ENCODE measurements at places on chromosomes 5 and 9.

GRCh38 chr9:100170085-100170484 lies 71.0 kb downstream of the INVS start:
- DNase-seq, result no peak

DNA sequence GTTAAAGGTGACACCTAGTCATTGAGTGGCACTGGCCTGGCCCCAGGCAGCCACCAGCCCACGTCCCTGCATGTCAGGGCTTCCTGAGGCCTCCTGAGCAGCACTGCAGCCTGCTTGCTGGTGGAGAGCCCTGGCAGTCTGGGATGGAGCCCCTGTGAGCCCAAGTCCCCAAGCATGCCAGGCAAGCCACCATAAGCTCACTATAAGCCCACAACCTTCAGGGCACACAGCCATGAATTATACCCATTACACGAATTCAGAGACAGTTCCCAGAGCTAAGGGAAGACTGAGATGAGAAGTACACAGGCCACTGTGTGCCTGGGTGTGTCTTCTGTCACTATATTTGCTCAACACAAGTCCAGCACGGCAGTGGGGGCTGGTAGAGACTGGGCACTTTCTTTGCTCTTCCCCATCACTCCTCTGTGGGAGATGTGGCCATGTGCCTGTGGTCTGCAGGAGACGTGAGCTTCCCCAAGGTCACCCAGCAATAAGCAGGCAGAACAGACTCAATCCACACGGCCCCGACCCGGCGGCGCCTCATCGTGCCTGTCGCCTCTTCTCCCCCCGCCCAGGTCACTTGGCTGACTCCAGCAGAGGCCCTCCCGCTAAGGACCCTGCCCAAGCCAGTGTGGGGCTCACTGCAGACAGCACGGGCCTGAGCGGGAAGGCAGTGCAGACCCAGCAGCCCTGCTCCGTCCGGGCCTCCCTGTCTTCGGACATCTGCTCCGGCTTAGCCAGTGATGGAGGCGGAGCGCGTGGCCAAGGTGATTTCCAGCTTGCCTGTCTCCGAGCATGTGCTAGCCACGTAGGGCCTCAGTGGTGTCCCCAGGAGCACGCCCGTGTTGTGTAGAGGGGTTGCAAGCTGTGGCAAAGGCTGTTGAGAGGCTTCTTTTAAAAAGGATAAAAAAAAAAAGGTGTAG lies 114.8 kb downstream of the WNK2 start:
- no peak for DNase-seq

- no peak for DNase-seq
Observed at GRCh38 chr5:168784454-168784853, 205.3 kb upstream of the PANK3 start.

DNA sequence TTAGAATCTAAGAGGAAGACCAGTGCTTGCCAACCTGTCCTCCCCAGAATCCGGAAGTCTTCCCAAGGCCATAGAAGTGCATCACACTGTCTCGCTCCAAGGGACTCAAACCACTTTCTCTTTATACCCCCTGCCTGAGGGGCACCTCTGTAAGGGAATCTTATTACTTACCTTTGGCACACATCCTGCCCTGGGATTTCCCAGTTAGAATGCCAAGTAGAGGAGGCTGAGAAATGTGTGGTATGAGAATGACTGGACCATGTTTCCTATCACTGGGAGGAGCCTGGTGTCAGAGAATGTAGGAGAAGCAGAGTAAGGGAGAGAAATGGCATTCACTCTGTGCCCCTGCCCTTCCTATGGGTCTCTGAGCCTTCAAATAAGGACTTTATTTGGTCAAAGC lies 85.8 kb downstream of the AOPEP start:
- no peak for DNase-seq

- no peak for DNase-seq
Observed at GRCh38 chr5:116980581-116980980, 406.0 kb upstream of the SEMA6A start.

GRCh38 chr5:149235841-149236240 lies 35.8 kb upstream of the AFAP1L1 start:
- DNase-seq, result no peak

- DNase-seq, result no peak
Observed at GRCh38 chr5:168590666-168591065, 11.5 kb upstream of the PANK3 start.

DNA sequence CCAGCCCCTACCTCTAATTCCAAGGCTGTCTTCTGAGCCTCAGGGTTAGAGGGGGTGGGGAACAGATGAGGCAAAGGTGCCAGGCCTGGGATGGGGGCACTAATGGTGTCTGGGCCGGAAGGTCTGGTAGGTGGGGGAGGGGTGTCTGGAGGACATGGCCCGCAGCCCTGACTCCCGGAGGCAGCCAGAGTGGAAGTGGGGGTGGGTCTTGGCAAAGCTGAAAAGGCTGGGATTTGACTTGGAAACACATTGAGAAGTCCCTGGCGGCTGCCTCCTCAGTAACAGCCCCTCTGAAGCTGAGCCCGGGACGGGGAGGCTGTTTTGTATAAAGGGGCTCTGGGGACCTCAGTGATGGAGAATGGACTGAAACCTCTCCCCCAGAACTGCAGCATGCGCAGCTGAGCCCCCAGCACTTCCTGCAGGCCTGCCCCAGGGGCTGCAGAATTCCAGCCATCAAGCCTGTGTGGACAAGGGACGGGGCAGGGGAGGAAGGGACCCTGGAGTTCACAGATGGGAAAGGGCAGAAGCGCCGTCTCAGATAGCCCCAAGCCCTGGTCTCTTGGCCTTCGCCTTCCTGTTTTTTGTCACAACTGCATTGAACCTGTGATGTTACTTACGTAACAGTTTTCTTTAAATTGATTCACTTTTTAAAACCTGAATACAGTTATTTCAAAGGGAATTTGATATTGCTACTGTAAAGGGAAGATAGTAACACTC lies 49.3 kb upstream of the SYNPO start:
- no peak for DNase-seq

DNA sequence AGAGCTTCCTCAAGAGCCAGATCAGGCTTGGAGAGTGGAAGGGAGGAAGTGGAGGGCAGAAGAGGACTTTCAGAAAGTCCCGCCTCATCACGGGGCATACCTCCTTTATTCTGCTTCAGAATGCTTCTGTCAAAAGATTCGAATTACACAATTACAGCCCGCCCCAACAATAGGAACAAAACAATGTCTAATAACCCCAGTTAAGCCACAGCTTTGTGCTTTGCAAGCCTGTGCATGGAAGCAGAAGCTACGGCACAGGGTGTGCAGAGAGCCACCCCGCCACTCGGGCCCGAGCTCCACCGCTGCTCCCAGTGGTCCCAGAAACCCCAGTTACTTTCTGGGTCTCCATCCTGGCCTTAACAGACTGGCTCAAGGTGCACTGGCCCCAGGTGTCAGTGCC lies 23.5 kb downstream of the HNRNPH1 start:
- no peak for DNase-seq

GRCh38 chr5:90055831-90056328 lies 353.7 kb downstream of the CETN3 start:
- DNase-seq, result peak; percentile 20

- DNase-seq, result no peak
Observed at GRCh38 chr5:111535879-111536549, 23.7 kb upstream of the STARD4 start.

DNA sequence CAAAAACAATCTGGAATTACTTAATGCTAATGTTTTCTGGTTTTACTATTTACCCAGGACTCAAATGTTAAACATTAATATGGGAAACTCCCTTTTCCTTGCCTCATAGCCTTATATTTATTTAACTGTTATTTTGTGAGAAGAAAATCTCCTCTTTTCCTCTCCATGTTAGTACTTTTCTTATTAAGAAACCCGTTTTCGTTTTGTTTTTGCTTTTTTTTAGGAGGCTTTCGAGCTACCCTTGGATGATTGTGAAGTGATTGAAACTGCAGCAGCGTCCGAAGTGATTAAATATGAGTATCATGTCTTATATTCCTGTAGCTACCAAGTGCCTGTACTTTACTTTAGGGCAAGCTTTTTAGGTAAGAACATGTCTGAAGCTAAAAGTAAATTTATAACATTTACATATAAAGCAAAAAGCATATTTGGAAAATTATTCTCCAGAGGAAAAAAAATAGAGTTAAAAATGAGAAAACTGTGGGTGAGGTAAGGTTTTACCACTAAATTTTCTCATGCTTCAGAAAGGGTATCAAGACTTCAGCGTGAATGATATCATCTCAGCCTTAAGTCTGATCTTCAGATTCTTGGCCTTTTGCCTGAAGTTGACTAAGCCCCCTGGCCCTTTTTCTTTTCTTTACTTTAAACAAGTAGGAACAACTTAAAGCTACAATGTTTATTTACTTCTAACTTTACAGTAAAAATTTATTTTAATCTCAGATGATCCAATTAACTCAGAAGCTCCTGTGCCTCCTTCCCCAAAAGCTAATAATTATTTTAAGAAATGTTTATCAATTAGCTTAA lies 113.8 kb downstream of the RPS23 start:
- DNase-seq, result peak; percentile 40

DNA sequence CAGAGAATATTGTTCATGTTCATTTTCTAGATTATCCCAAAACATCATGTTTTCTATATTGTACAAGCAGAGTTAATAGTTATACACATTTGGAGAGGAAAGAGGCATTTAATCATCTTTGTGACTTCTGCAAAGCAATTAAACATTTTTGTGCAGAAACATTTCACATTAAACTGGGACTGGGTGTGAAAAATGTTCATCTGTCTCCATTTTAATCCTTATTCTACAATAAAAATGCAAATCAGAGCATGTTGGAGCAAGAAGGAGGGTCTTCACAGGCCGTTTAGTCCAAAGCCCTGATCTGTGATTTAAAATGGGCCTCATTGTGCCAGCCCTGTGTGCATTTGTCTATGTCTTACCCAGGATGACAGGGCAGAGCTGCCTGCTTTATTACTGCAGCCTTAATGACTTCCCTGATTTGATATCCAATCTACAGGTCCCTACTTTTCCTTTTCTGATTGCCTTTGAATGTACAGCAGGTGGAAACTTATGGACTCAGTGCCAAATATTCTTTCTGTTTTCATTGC lies 183.5 kb downstream of the CAVIN4 start:
- DNase-seq, result no peak

DNA sequence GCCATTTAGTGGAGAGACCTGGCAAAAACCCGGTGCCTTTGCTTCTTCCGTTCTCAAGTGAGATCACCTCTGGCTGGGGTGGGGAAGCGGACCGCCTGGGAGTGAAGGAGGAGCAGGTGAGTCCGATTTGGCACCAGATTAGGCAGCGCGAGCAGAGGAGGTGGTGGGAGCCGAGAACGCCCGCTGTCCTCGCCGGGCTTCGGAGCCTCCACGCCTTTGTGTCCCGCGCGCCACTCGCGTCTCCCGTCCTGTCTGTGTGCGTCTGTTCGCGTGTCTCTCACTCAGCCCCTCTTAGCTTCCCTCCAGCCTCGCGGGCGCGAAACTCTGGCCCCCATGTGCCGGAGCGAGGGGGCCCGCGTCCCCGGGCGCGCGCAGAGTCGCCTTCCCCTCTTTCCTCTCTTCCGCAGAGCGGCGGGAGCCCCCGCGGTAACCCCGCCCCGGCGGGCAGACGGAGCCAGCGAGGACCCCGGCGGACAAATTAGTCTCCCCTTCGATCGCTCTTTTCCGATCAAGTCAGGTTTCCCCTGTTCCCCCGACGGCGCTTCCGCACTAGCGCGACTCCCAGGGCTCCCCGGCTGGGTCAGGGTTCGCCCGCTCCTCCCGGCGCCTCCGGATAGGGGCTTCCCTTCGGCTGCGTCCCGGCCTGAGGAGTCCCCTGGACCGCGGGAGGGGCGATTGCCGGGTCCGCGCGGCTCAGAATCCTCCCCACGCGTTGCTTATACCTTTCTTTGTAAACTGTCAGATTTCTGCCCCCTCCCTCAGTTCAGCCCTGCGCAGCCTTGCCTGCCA lies 7.1 kb downstream of the POU4F3 start:
- DNase-seq, result no peak

DNA sequence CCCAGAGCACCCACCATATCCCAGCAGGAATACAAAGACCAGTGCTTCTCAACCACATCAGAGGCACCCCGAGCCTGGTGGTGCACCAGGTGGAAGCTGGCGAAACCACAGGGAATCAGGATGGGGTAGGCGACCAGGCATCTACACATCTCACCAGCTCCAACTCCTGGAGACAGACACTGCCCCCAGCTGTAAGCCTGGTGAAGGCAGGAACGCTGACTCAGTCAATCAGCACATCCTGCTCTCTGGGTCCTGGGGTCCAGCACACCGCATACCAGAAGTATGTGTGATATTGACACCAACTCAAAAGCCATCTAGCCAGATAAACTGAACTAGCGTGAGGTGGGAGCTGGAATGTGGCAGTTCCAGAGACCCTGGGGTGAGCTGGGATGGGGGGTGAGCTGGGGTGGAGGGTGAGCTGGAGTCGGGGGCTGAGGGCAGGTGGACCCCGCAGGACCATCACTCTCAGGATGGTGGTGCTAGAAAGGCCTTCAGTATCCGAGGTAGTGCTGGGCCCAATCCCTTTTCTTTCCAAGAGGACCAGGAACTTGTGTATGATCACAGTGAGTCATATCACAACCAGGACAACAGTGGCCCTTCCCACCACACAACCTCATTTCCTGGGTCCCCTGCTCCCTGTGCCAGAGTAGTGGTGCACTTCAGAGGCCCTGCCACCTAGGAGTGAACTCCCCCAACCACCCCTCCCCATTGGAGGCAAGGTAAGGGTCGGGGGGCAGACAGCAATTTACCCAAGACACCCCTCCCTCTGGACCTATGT lies 2.5 kb downstream of the DBN1 start:
- DNase-seq, result no peak

DNA sequence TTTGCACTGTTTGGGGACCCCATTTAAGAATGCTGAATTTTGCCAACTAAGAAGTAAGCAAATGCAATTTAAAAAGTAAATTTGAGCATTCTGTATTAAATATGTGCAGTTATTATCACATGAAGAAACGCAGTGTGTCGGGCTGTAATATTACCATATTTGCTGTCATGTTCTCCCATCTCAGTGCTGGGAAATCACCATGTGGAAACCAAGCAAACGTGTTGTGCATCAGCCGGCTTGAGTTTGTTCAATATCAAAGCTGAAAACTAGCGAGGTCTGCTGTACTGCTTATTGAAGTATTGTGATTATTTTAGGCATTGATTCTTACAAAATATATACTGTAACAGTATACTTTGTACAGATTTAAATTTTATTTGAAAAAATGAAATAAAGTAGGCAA lies 2.6 kb downstream of the IGIP start:
- no peak for DNase-seq

GRCh38 chr5:107403228-107403953 lies 267.3 kb downstream of the EFNA5 start:
- no peak for DNase-seq

DNA sequence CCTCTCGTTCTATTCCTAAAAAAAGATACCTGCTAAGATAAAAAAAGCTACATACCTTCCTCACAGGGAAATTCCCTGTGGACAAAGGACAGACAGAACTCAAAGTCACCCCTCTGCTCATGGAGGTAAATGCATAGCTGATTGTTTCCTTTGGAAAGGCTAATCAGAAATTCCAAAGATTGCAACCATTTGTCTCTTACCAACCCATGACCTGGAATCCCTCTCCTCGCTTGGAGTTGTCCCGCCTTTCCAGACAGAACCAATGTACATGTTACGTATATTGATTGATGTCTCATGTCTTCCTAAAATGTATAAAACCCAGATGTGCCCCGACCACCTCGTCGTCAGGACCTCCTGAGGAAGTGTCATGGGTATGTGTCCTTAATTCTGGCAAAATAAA lies 49.2 kb upstream of the LIFR start:
- no peak for DNase-seq

GRCh38 chr5:108167174-108167573 lies 214.7 kb downstream of the FBXL17 start:
- DNase-seq, result no peak
